ENCODE measurements at places on chromosomes 2 and 18.

- DNase-seq: no peak
Measured at GRCh38 chr2:231163011-231163410, 35.4 kb upstream of the ARMC9 start.

GRCh38 chr2:240742602-240743095 is 51.0 kb downstream of the AQP12A start:
- DNase-seq: no peak

GRCh38 chr2:174376967-174377366 is 18.6 kb upstream of the SCRN3 start:
- no peak for DNase-seq

DNA sequence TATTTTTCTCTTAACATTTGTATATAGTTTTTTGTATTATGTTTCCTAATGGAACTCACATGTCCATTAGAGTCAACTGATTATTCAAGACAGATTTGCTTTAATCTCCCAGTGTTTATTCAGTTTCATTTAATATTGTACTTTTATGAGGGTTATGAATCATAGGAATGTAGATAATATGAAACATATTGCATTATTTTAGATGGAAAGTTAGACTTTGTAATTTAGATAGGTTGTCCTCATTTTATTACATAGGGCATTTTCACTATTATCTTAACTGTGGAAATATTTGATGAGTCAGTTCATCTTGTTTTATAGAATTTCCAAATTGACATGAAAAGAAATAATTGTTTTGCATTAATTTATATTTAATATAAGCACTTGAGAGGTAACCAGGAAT is 240.8 kb downstream of the PLCL1 start:
- no peak for DNase-seq

GRCh38 chr2:237404413-237404812 is 9.6 kb downstream of the COL6A3 start:
- no peak for DNase-seq

- DNase-seq: no peak
Measured at GRCh38 chr2:212711856-212712255, 173.3 kb upstream of the ERBB4 start.

GRCh38 chr2:44560941-44561340 is 199.2 kb downstream of the CAMKMT start:
- no peak for DNase-seq

GRCh38 chr18:6865251-6865650 is 135.7 kb downstream of the ARHGAP28 start:
- DNase-seq: no peak

DNA sequence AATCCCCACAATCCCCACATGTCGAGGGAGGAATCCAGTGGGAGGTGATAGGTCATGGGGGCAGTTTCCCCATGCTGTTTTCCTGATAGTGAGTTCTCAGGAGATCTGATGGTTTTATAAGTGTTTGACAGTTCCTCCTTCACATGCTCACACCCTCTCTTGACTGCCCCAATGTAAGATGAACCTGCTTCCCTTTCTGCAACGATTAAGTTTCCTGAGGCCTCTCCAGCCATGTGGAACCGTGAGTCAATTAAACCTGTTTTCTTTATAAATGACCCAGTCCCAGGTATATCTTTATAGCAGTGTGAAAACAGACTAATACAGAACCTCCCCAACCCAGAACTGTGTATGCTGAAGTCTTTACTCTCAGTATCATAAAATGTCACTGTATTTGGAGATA is 289.5 kb upstream of the MMADHC start:
- no peak for DNase-seq

DNA sequence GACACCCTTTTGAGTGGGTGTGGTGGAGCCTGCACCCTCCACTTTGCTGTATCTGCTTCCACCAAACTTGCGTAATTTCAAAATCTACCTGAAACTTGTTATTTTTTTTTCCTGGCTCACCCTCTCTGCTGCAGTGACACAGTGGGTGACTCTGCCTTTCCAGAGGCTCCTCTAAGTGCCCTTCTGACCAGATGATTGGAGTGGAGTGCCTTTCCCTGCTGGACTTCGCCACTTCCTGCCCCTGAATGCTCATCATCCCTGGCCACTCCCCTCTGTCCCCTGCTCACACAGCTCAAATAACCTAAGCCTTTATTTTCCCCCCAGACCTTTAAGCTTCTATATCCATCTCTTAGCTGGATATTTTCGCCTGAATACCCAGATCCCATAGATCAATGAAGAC is 777.5 kb upstream of the ID2 start:
- DNase-seq: no peak

DNA sequence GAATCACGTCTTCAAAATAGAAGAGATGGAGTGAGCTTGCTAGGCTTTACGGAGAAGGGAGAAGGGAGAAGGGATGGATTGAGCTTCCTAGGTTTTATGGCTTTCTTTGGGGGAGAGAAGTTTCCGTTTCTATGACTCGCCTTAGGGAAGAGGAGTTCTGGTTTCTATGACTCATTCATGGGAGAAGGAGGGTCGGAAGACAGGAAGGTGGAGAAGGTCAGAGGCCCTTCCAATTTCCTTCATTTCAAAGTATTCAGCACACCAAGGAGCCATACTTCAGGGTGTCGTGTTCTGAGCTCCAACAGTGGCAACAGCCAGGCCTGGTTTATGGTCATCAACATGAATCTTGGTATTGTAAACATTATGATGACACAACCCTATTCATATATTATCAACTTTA is 284.7 kb upstream of the VWC2L start:
- DNase-seq: no peak

- DNase-seq: no peak
Measured at GRCh38 chr2:222311978-222312738, 13.4 kb upstream of the PAX3 start.

DNA sequence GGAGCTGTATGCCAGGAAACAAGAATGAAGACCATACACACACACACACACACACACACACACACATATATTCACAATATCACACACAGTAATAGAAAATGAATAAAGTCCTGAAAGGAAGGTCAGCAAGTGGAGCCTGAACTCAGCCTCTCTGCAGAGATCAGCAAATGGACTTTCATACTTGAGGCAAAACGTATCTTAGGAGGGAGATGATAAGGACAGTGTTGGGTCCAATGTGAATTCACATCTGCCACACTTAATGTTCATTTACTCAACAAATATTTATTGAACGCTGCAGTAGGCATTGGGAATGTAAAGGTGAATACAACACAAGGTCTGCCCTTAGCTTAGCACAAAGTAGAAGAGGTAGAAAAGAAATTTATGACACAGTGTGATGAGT is 2.7 kb upstream of the MTLN start:
- no peak for DNase-seq
